ENCODE measurements at places on chromosomes 7 and 10. TPM values are rescaled to one million over a fixed set of nuclear protein-coding genes. Genes with fewer than 3 reads are reported as not detected.

C10orf105 gene
- under 0.01 TPM for total RNA-seq

SH3PXD2A gene
- 17.9 TPM for total RNA-seq

TMEM196 gene
- total RNA-seq, result not detected

ASB10 gene
- total RNA-seq, result not detected

NEUROD6 gene
- not detected for total RNA-seq

GTF2I gene
- total RNA-seq, result 78.7 TPM

HSPA12A gene
- 21.0 TPM for total RNA-seq

DENND2A gene
- total RNA-seq, result 14.9 TPM

NDUFA5 gene
- 31.9 TPM for total RNA-seq

JAKMIP3 gene
- total RNA-seq, result 0.11 TPM

RASSF4 gene
- 6.0 TPM for total RNA-seq

CNTNAP2 gene
- total RNA-seq, result under 0.01 TPM

RTKN2 gene
- total RNA-seq, result 6.3 TPM

CTAGE8 gene
- total RNA-seq, result 0.44 TPM

OR2A7 gene
- not detected for total RNA-seq

ZNF33B gene
- total RNA-seq, result 6.5 TPM

TRPV5 gene
- total RNA-seq, result not detected

ERVW-1 gene
- not detected for total RNA-seq

Data from uterine smooth muscle cell (primary cell).